Cerebellar nuclear complex (tissue), 1 donor: ENCODE measurements at places on chromosomes 13 and 19.

DNA sequence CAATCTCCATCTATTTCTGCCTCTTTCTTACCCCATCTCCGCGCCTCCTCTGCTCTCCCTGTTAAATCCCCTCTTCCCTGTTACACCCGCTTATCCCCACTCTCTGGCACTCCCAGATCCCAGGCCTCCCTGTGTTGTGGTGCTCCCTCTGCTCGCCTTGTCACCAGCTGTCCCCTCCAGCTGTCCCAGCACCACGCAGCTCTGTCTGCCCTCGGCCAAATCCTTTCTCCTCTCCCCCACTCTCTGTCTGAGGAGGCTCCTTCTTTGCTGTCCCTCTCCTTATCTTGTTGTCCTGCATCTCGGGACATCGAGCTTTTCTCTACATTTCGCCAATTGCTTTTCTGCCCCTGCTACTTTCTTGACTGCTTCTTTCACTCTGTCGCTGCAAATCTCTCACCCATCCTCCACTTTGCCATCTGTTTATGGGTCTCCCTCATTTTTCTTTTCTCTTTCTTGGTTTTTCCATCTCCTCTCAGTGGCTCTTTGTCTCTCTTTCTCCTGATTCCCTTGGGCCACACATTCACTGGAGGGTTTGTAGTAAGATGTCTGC is 941 bp downstream of the ZNF160 start:
- no peak for DNase-seq

DNA sequence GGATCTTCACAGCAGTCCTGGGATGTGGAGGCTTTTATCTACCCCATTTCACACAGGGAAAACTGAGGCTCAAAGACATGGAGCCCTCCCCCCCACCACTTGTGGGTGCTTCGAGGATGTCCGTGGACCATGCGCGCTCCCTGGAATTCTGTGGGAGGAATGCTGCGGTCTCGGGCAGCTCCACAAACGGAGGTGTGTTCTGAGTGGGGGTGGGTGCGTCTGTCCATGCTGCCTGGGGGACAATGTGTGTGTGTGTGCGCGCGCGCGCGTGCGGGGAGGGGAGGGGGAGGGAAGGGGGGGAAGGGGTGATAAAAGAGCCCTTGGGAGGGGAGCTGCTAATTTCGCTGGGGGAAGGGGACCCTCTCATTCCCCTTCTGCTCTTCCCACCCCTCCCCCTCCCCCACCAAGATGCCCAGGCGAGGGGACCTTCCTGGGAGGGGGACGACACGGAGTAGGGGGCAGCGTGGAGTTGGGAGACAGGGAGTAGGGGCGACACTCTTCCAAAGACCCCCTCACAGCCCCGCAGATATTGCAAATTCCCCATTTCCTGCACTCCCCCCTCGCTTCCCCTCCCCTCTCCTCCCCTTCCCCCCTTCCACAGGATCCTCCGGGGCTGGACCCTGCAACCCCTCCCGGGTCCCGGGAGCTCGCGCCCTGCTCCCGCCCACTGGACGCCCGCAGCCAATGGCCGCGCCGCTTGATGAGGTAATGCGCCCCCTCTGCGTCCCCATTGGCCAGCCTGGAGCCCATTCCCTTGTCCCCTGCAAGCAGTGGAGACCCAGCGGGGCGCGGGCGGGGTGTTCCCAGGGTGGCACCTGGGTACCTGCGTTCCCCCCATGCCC is 18.9 kb upstream of the ZNRF4 start:
- peak; percentile 32 for DNase-seq

DNA sequence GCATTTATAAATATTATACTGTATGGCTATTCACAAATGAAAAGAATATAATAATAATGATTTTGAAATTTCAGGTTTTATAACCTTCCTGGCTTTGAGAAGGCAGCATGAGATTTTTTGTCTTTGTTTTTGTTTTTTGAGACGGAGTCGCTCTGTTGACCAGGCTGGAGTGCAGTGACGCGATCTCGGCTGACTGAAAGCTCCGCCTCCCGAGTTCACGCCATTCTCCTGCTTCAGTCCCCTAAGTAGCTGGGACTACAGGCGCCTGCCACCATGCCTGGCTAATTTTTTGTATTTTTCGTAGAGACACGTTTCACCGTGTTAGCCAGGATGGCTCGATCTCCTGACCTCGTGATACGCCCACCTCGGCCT is 64.1 kb downstream of the ZNF429 start:
- peak; percentile 79 for DNase-seq

DNA sequence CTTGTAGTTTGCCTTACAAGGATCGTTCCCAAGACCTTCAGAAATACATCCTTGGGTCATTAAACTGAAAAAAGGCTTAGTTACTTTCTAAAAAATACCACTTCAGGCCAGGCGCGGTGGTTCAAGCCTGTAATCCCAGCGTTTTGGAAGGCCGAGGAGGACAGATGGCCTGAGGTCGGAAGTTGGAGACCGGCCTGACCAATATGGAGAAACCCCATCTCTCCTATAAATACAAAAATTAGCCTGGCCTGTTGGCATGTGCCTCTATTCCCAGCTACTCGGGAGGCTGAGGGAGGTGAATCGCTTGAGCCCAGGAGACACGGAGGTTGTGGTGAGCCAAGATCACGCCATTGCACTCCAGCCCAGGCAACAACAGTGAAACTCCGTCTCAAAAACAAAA is 2.2 kb upstream of the ZNF28 start:
- DNase-seq = peak; percentile 57

DNA sequence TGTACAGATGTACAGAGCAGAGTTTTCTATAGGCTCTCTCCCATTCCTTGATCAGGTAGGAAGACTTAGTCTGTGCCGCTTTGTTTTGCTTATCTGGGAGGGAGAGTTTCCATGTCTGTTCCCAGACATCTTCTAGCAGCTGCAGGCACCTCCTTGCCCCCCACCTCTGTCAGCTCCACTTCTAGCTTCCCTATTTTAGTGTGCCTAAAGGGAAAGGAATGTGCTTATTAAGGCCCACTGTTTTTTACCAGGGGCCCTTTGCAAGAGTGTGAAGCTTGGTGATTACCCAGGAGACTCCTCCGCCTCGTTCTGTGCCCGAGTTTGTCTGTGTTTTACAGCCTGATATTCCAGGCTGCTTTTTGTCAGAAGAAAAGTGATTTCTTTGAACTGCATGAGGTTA is 1984.4 kb downstream of the OLFM4 start:
- no peak for DNase-seq

GRCh38 chr13:100859861-100860260 is 185.3 kb upstream of the TMTC4 start:
- DNase-seq = no peak

DNA sequence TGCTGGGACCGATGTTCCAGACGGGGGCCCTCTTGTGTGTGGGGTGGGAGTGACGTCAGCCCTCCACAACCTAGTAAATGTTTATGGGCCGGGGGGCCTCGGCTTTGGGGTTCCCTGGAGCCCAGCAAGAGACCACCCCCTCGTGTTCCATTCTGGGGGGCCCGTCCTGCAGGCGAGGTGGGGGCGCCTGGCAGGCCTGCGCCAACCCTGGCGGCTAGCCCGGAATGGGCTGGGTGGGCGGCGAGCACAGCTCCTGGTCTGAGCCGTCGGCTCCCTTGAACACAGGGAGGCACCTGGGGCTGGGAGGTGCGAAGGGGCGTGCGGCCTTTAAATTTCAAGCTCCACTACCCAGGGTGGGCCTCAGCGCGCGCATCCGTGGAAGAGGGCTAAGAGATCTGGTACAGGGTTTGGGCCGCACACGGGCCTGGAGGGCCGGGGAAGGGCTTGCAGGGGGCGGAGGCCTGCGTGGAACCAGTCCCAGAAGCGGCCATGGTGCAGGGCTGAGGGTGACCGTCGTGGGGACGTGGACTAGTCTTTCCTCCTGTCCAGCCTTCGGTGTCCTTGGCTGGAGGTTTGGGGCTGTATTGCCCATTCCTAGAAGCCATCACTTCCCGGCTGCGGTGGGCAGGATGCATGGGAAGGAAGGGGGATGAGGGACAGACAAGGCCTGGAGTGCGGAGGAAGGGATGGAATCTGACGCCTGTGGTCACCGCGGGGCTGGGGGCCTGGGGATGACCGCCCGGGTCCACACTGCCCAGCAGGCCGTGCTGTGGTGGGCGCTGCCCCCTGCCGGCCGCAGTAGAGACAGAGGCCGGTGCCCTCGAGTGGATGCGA is 11.4 kb downstream of the NDUFA11 start:
- DNase-seq = no peak

DNA sequence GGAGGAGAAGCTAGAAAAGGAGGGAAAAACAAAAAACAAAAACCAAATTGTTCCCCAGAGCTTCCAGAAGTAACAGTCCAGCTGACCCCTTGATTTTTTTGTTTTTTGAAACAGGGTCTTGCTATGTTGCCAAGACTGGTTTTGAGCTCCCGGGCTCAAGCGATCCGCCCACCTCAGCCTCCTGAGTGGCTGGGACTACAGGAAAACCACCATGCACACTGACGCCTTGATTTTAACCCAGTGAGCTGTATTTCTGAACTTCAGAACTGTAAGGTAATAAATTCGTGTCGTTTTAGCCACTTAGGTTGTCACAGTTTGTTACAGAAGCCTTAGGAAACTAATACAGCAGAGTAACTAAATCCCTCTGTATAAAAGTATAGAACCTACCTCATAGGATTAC is 1.1 kb upstream of the NEK3 start:
- DNase-seq = no peak

GRCh38 chr19:29843180-29844051 is 31.6 kb downstream of the CCNE1 start:
- DNase-seq = no peak

DNA sequence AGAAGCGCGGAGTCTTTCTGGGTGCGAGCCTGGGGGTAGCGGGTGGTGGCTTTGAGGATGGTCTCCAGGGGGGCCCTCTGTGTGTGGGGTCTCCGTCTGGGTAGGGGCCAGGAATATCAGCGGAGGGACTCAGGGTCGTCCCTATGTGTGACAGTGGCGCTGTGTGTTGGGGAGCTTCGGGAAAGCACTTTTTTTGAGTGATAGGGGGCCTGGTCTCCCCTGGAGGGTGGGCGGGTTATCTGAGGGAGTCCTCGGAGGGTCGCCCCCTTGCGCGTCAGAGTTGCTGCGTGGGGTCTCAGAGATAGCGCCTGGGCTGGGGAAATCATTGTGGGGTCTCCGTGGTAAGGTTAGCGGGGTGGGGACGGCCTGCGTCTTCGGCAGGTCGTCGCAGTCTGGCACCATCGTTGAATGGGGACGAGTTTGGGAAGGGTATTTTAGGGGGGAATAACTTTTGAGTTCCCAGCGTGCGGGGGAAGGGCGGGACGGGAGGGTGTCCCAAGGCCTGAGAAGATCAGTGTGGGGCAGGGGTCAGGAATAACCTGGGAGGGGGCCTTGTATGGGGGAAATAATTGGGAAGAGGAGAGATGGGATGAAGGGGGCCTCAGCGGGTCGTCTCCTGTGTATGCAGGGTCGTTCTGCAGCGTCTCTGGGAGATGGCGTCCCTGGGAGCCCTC is 857 bp downstream of the IER2 start:
- DNase-seq = no peak

DNA sequence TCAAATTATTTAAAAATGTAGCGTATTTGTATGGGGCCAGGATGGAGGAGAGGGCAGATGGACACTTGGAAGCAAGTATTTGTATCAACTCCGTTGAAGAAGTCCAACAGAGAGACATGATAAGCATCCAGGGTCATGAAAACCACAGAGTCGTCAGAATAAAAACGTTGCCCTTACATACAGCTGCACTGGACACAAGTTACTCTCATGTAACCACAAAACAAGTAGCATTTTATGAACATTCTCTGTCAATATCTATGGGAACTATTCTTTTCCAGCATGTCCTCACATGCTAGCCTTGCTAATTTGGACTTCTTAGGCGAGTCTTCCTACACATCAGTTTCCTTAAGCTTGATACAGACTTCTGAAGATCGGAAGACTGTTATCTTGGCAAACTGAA is 35.0 kb downstream of the EFNB2 start:
- no peak for DNase-seq

- no peak for DNase-seq
Measured at GRCh38 chr19:3098515-3099346, 4.6 kb downstream of the GNA11 start.

DNA sequence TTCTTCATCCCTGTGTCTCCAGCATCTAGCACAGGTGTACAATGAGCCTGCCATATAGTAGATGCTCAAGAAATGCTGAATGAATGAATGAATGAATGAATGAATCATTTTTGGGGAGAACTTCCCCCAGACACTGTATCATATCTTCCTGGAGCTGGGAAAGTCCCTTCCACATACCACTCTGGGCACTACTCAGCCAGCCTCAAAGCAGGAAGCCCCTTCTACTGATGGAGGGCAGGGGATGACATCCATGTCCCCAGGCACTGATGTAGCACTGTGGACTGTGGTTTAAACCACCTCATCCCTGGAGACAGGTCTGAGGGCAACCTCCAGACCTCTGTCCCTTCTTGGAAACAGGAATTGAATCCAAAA is 4.8 kb downstream of the GNA15 start:
- DNase-seq = no peak

DNA sequence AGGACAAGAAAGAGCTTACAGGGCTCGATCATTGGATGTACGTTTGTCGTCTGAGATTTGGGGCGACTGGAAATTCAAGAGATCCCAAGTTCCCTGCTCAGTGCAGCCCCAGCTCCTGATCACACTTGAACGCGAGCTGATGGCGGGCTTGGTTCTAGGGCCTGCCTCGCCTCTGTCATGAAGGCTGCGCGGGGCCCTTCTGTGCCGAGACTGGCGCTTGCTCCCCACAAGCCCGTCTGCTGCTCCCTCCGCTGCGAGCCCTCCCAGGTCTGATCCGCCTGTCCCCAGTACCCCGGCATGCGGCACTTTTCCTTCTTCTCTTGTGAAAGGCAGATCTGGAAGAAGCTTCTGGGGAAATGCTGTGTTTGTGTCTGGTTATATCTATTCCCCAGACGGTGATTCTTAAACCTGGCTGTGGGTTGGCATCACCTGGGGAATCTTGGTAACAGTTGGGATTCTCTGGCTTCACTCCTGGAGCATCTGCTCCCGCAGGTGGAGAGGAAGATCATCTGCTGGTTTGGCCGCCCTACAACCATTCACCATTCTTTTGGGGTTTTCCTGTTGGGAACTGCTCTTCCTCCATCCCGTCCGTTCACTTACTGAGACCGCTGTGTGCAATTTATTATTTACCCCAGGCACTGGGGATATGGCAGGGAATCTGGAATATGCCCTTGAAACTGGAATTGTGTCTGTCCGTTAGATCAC is 43.6 kb downstream of the SIPA1L3 start:
- DNase-seq = peak; percentile 45

- DNase-seq = no peak
Measured at GRCh38 chr19:45798995-45799517, 6.4 kb upstream of the DMWD start.

- DNase-seq = no peak
Measured at GRCh38 chr19:10818301-10819123, 17.5 kb downstream of the TMED1 start.

DNA sequence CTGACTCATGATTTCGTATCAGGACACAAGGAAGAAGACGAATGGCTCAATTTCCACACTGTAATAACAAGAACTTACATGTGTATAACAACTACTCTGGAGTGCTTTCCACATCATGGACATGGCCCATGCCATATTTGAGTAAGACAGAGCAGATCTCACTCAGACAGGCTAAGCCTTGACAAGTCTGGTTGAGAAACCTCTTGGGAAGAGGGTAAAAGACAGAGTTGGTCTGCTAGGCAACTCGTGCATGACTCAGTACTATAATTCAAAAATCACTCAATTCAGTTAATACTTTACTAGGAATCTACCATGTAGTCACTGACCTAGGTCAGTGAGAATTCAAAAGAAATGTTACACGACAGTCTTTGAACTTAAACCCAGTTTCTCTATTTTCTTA is 5.7 kb upstream of the THSD1 start:
- no peak for DNase-seq

GRCh38 chr13:53079691-53080090 is 51.1 kb downstream of the OLFM4 start:
- no peak for DNase-seq

GRCh38 chr19:33134571-33135041 is 2.7 kb downstream of the WDR88 start:
- no peak for DNase-seq

- DNase-seq = no peak
Measured at GRCh38 chr13:113046883-113047244, 58.7 kb upstream of the F7 start.
